Amygdala (tissue), 56 donors: ENCODE measurements at places on chromosomes 7 and 10.

DNA sequence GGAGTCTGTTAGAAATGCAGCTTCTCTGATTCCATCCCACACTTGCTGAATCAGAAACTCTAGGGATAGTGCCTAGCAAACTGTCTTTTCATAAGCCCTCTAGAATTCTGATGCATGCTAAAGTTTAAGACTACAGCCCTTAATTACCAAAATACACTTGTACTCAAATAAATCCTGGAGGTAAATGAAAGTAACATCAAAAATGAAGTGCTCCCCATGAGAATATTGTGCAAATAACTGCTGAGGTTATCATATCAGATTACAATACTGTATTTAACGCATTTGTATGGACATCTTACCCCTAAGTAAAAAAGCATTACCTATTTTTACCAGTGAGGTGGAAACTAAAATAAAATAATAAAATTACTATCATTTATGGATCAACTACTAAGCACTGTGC lies 104.7 kb downstream of the CHCHD3 start:
- DNase-seq: no peak

- no peak for DNase-seq
Measured at GRCh38 chr10:88179831-88180230, 316.4 kb downstream of the PTEN start.

GRCh38 chr10:787933-788651 lies 98.6 kb upstream of the DIP2C start:
- DNase-seq: no peak

- no peak for DNase-seq
Measured at GRCh38 chr10:99869581-99870122, 87.2 kb downstream of the ABCC2 start.

DNA sequence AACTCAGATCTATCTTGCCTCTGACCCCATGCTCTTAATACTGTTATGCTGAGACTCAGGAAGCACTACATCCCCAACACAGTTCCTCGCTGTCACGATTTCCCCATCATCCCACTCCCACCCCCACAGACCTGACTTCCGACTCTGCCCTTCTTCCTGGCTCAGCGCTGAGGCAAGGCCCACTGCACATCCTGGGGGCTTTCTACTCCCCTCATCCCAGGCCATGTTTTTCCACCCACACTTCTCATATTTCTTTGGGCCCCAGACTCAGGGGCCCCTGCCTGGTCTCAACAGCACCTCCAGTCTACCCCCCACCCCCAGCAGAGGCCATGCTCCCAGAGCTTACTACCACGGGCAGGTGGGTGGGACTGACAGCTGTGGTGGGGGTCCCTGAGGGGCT lies 7.7 kb upstream of the NDST2 start:
- DNase-seq: no peak

- no peak for DNase-seq
Measured at GRCh38 chr10:11576092-11576809, 35.2 kb downstream of the USP6NL start.

DNA sequence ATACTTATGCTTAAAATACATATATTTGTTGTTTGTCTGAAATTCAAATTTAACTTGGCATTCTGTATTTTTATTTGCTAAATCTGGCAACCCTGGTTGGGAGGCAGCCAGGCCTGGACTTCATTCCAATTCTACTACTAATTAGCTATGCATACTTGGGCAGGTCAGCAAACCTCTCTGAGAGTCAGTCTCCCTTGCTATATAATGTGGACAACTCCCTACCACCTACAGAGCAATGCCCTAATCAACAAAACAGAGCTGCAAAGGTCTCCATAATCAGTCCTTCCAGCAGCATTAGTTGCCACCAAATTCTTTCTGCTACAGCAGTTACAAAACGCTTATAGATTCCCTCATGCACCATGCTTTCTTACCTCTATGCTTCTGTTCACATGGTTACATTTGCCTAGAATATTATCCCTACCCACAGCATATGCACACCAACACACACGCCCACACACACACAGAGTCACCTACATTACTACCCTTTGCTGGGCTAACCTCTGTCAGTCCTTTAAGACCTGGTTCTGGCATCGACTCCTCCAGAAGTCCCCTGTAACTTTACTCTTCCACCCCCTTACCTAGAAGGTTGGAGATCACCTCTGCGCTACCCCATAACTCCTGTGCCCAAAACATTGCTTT lies 188.7 kb downstream of the FGFR2 start:
- DNase-seq: no peak

DNA sequence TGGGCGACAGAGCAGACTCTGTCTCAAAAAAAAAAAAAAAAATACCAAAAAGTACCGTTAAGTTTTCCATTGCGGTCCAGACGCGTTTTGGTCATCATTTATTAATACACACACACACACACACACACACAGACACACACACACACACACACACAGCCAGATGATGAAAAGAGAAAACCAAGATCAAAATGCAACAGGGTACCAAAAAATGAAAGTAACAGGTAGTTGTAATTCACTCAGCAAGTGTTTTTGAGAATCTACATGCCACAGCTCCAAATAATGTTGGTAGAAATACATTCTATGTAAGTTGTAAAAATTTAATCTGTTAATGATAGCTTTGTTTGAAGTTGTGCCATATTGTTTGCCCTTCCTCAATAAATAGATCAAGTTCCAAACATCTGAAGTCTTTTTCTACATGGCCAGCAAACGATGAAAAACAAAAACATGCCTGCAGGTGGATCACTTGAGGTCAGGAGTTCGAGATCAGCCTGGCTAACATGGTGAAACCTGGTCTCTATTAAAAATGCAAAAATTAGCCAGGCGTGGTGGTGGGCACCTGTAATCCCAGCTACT lies 9.4 kb downstream of the YWHAG start:
- DNase-seq: no peak

- peak; percentile 54 for DNase-seq
Measured at GRCh38 chr10:103350517-103351260, at the start of gene PCGF6. TSS of gene PCGF6 (minus strand) at chr10:103351140. CDS start at chr10:103351066, 74 bp downstream.

DNA sequence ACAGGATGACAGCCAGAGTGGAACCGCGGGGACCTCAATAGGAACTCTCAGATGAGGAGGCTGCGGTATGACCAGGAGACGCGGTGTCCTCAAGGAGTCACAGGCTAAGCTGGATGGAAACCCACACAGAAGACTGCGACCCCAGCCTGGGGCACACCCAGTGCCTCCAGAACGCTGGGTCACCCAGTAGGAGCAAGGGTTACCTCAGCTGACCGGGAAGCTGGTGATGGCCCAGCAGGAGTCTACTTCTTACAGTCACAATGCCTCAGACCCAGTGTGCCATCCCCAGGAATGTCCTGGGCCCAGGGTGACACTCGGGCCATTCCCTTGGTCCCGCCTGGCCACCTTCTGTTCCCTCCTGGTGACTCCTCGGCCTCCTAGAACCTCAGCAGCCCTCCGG lies 29.9 kb downstream of the CNPY1 start:
- no peak for DNase-seq

DNA sequence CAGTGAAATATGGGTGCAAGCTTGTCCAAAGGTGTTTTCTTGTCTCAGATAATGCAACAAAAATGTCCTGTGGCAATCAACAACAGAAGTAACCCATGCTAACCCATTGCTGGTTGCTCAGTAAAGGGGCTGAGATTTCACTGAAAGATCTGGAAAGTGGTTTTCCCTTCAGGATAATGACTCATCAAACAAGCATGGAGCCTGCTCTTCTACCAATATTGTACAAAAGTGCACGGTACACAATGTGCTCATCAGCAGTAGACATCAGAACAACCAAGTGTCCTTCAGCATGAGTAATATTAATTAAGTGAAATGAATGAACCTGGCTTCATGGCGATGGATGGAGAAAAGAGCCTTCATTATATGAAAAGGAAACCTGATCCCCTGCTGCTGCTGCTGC lies 287.1 kb upstream of the NEBL start:
- DNase-seq: no peak

DNA sequence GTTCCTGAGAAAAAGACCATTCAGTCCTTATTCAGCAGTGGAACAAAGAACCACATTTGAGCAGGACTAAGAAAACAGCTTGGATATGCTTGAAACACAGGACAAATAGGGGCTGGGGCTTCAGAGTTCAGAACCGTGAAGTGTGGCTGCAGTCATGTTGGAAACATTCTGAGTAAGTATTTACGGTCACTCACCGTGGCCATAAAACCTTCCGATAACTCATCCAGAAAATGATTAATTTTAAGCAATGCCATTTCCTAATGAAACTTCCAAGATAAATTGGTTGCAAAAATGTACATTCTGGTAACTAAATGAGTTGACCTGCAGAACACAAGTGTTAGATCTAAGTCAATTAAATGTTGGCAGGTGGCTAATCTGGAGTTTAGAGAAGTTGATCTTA lies 279.2 kb downstream of the CXCL12 start:
- no peak for DNase-seq

GRCh38 chr7:91771921-91772815 lies 108.3 kb downstream of the MTERF1 start:
- no peak for DNase-seq

DNA sequence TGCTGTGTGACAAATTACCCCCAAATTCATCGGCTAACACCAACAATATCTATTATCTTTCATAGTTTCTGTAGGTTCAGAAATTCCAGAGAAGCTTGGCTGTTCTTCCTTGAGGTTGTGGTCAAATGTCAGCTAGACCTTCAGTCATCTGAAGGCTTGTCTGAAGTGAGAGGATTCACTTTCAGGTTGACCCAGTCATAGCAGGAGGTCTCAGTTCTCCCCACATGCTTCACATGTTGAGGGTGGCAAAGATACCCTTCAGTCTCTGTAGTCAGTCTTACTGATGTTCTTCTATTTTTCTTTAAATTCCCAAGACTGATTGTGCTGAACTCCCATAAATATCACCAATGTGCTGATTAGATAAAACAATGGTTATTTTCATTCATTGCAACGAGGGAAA lies 1692.0 kb downstream of the REEP3 start:
- no peak for DNase-seq

DNA sequence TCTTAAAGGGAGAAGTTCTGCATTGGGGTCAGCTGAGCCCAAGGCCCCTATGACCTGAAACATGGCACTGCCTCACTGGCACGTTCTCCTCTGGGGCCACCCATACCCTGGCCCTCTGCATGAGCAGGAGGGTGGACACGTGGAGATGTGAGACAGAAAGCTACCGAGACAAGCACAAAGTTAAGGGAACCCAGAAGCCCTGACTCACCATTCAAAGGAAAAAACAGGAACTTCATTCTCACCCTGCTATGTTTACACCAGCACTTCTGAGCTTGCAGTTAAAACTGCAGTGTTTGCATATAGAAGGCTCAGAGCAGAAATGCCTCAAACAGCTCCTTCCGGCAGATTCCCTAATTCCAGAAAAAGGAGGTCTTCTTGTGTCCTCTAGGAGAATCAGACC lies 41.7 kb downstream of the DENND11 start:
- DNase-seq: no peak

DNA sequence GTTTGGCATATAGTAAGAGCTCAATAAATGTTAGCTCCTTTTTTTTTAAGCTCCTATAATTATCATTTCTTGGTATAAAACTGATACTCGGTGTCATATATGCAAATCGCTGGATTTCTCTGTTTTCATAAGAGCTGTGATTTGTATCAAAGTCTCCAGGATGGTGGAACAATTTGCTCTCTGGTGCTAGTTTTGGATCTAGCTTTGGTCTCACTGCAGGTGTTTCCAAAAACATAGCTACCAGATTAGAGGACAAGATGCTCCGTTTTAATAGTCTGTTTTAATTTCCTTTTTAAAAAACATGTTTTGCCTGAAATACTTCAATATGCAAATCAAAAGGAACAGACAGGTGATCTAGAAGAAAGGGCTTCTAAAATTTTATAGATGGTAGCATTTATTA lies 25.3 kb downstream of the ADAM22 start:
- DNase-seq: no peak

DNA sequence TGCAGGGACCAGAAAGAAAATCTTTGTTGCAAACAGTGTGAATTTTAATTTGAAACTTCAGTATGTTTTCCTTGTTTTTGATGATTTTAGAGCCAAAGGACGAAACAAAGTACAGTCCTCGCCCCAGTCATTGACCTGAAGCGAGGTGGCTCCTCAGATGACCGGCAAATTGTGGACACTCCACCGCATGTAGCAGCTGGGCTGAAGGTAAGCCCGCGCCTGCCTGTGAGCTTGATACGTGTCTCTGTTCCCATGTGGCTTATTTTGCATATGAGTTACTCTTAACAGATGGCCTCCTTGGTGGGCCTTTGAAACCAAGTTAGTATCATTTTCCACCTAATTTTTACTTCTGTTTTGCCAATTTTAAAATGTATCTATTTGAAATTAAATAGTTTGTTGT lies 12.3 kb downstream of the RBM17 start:
- DNase-seq: no peak

DNA sequence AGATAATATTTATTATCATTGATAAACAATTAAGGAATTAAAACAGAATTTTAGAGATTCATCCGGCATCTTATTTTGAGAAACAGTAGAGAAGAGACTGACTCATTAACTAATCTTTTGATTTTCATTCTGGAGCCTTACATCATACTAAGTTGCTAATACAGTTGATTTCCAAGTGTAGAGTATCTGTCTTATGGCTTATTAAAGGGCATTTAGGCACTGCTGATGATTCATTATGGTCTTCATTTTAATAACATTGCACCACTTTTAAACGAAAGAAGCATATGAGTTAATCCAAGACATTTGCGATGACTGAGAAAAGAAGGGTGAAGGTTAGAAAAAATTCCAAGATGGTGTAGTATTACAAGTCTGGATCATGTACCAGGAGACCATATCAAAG lies 186.0 kb upstream of the CACNA2D1 start:
- no peak for DNase-seq

DNA sequence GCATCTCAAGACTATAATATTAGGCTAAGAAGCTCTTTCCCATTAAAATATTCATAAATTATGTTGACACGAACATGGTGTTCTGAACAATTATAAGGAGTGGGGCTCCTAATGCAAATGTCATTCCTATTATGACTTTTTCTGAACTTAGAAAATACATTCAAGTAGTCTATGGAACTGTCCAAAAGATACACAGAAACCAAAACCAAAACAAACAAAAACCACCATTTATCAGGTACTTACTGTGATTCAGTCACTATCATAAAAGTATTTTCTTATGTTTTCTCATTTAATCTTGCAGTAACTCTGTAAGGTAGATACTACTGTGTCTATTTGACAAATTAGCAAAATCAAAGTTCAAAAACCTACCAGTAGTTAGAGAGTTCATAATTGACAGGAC lies 406.8 kb downstream of the GFRA1 start:
- no peak for DNase-seq

GRCh38 chr10:69897432-69897831 lies 95.7 kb downstream of the COL13A1 start:
- no peak for DNase-seq

GRCh38 chr7:31788445-31788844 lies 101.4 kb downstream of the PPP1R17 start:
- DNase-seq: no peak
